ENCODE measurements at places on chromosomes 1 and 21.

GRCh38 chr1:1627829-1628753 lies 3.9 kb upstream of the MMP23B start:
- DNase-seq, result no peak

GRCh38 chr1:53686091-53686964 lies 52.6 kb downstream of the GLIS1 start:
- no peak for DNase-seq

DNA sequence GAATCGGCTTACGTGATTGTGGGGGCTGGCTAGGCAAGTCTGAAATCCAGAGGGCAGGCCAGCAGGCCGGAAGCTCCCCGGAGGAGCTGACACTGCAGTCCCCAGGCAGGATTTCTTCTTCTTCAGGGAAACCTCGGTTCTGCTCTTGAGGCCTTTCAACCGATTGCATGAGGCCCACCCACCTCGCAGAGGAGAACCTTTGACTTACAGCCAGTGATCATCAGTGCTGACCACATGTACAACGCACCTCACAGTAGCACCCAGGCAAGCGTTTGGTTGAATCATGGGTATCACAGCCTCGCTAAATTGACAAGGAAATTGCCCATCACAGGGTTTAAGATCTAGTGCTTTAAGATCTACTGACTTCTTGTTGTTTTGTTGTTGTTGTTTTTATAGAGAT lies 23.6 kb upstream of the GPR157 start:
- no peak for DNase-seq

- no peak for DNase-seq
Observed at GRCh38 chr1:227855687-227856086, 40.2 kb downstream of the PRSS38 start.

DNA sequence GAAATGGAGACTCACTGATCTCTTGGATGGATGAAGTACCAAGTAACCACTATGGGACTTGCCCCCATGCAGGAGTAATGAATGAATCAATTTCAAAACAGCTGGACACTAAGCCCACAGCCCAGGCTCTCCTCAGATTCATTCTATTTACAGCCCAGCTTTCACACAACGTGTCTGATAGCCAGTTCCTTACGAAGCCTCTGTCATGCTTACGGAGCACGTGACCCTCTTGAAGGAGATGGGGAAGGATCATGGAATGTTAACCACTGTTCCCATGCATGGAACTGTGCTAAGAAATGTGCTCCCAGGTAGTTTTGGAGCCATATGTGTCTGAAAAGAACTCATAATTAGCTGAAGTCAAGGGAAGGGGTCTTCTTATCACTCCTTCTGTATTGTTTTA lies 124.1 kb downstream of the KIF26B start:
- DNase-seq, result no peak

DNA sequence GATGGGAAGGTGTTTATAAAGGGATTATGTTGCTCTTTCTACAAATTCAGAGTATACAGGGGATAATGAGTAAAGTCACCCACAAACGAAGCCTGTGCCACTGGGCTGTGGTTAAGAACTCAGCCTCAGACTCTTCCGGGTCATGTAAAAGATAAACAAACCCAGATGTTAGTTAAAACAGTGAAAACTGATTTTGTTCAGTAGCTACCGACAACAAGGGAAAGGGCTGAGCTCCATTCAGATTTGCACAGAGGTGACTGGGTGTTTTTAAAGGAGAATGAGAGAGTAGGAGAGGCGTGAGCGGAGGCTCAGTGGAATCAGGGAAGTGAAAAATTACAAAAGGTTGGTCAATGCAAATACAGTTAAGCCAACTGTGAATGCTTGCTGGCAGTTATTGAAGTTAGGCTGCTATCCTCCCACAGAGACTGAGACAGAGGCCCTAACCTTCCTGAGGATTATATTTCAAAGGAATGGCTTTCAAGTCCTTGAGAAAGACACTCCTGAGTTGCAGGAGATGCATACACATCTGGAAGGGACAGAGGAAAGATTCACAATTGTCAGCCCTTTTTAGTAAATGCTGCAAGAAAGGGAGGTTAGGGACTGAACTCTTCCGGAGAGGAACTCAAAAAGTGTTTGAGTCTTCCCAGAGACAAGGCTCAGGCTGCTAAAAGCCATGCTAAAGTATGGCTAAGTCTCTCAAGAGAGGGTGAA lies 29.9 kb upstream of the SAMD13 start:
- DNase-seq, result no peak

- DNase-seq, result no peak
Observed at GRCh38 chr1:183711165-183711682, 58.1 kb upstream of the APOBEC4 start.

GRCh38 chr1:109272021-109272799 lies 10.7 kb downstream of the PSRC1 start:
- no peak for DNase-seq
